ENCODE measurements at places on chromosomes 5 and 9. TPM values are rescaled to one million over a fixed set of nuclear protein-coding genes. Genes with fewer than 3 reads are reported as not detected.

The FOXD4 gene
- total RNA-seq, result not detected

The SLC34A3 gene
- total RNA-seq, result not detected

The SLC36A3 gene
- not detected for total RNA-seq

The ITK gene
- total RNA-seq, result not detected

The LPAR1 gene
- total RNA-seq, result not detected

The RAB3C gene
- 0.27 TPM for total RNA-seq

The SUSD3 gene
- total RNA-seq, result 0.10 TPM

The SPATA31D3 gene
- total RNA-seq, result not detected

The TTC16 gene
- total RNA-seq, result not detected

The NIM1K gene
- not detected for total RNA-seq

The AGPAT2 gene
- total RNA-seq, result 38.2 TPM

The MLANA gene
- not detected for total RNA-seq

The KCNV2 gene
- total RNA-seq, result not detected

The SPINK7 gene
- not detected for total RNA-seq

The XRCC4 gene
- 9.9 TPM for total RNA-seq

The SLC4A9 gene
- total RNA-seq, result not detected

The HEXB gene
- total RNA-seq, result 193 TPM

The OLFM1 gene
- total RNA-seq, result 4.7 TPM

The TNFSF8 gene
- not detected for total RNA-seq

The GARIN3 gene
- not detected for total RNA-seq

Data from mammary microvascular endothelial cell (primary cell).